ENCODE measurements at places on chromosomes 5 and 9. TPM values are rescaled to one million over a fixed set of nuclear protein-coding genes. Genes with fewer than 3 reads are reported as not detected.

DNA sequence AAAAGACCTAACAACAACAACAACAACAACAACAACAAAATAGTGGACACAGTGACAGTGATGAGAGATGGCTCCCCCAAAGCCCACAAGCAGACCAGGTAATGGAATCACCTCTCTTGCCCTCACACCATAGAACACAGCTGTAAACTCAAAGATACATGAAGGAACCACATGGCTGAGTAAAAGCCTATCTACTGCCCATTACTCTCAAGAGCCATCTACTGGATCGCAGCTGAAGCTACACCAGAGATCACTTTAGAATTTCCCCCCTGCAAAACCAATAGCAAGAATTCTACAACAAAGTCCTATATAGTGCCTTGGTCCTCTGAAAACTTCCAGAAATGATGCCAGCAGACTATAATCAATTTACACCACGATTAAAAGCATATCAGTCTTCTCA is 1537.6 kb upstream of the CDH9 start:
- no peak for DNase-seq

DNA sequence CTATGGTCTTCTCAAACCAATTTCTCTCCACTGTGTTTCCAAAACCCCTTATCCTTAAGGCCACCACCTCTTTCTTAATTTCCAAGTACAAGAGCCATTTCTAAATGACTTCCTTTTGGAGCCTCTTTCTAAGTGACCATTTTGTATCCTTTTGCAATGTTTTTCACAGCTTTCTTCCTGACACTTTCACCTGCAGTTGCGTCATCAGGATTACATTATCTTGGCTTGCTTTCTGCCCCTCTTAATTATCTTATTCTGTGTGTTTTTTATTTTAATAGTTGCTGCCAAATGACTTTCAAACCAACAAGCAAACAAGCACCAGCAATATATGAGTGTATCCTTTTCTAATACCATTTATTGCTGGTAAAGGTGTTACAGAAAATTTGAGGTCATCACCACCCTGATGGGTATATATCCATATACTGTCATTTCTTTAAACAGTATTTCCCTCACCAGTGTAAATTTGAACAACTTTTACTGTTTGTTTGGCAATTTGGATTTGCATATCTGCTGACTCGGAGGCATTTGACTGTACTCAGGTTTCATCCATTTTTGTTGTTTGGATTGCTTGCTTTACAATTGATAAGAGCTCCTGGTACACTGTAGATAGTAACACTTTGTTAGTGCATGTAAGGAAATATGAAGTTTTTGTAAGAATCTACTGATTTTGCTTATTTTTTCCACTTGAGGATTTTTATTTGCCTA is 5.4 kb upstream of the ANXA1 start:
- DNase-seq = no peak

- DNase-seq = peak; percentile 14
Observed at GRCh38 chr5:6488021-6488420, 39.4 kb downstream of the UBE2QL1 start.

DNA sequence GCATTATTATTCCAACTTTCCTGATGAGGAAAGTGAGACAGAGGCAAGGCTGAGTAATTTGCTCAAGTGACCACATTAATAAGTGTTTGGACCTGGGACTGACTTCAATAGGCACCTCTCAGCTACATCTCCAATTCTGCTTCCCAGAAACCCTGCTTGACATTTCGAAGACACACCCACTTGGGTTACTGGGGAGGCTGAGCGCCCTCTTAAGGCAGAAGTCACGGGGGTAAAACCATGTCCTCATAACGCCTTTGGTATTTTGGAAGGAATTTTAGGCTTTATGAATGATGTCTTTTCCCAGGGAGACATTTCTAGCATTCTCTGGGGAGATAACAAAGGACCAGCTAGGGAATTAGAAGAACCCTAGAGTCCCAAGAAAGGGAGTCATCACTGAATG is 53.3 kb downstream of the TRPC7 start:
- no peak for DNase-seq

PAPPA gene
- 11.7 TPM for total RNA-seq

- DNase-seq = no peak
Observed at GRCh38 chr5:28810751-28811136, 1772.4 kb upstream of the CDH9 start.

DNA sequence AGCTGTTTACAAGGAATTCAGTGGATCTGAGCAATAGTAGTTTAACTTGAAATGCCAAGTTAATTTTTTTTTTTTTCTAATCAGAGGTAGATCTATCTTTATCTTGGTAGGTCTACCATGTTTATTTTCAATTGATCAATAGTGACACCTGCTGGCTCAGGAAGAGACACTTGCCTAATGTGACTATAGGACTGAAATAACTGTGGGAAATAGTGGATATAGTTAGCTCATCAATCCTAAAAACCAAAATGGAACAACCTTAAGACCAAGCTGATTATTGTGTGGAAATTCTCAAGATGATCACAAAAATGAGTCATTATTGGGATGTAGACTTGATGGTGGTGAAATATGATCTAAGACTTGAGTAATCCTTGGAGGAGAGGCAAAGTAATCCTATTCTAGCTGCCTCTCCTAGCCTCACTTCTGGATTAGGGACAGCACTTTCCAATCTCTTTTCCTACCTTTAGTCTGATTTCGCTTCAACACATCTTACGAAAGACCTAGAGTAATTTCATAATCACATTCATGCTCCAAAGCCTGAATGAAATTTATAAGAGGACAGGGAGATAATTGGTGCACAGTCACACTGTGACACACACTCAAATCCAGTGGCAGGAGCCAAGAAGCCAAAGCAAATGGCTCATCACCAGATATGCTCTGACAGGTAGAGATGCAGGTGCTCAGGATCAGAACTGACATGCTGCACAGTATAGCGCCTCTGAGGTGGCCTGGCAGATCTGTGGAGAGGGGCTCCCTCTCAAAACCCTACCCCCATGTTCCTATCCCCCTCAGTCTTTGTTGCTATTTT is 156.3 kb downstream of the HMHB1 start:
- DNase-seq = no peak

GRCh38 chr5:133780619-133781280 is 168.4 kb upstream of the FSTL4 start:
- no peak for DNase-seq

GRCh38 chr9:13478639-13479038 is 199.1 kb upstream of the MPDZ start:
- no peak for DNase-seq

DNA sequence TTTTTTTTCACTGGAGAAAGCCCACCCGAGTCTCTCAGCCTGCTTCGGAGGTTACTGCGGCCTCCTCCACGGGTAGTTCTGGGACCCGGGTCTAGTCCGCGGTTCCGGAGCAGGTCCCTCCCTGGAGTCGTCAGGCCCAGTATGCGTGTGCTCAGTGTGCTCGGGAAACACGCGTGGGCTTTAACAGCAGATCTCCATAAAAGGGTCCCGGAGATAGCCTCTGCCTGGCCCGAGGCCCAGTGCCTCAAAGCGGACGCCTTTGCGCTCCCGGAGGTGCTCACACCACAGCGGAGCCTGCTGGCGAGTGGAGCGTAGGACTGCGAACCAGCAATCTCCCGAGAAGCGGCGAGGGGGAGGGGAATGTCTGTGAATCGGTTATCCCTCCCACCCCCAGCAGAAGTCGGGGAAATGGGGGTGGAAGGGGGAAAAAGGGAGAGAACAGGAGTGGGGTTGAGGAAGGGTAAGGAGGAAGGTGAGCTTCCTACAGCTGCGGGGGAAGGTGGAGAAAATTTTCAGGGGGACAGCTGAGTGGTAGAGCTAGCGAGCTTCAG is 28.7 kb downstream of the CDKN2A start:
- peak; percentile 84 for DNase-seq

GRCh38 chr9:97742545-97742944 is 45.4 kb upstream of the XPA start:
- no peak for DNase-seq

DNA sequence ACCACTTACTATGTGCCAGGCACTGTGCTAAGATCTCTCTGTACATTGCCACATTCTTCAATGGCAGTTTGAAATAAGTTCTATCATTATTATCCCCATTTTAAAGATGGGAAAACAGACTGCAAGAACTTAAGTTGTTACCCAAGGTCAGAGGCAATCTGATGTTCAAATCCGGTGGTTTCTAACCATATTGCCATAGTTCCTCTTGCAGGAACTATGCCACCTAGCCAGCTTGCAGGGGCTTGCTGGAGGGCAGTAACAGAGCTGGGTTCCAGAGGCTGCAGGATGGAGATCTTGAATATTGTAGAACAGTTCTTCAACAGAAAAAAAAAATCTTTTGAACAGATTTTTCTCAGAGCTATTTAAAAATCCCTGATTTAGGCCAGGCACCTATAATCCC is 71.8 kb upstream of the TNFAIP8 start:
- DNase-seq = no peak

OBP2A gene
- total RNA-seq = not detected

- no peak for DNase-seq
Observed at GRCh38 chr5:169125571-169125970, 175.4 kb downstream of the SLIT3 start.

MARVELD2 gene
- total RNA-seq = 5.3 TPM

TAL2 gene
- not detected for total RNA-seq

CATSPER3 gene
- not detected for total RNA-seq

GPR151 gene
- total RNA-seq = not detected

DNA sequence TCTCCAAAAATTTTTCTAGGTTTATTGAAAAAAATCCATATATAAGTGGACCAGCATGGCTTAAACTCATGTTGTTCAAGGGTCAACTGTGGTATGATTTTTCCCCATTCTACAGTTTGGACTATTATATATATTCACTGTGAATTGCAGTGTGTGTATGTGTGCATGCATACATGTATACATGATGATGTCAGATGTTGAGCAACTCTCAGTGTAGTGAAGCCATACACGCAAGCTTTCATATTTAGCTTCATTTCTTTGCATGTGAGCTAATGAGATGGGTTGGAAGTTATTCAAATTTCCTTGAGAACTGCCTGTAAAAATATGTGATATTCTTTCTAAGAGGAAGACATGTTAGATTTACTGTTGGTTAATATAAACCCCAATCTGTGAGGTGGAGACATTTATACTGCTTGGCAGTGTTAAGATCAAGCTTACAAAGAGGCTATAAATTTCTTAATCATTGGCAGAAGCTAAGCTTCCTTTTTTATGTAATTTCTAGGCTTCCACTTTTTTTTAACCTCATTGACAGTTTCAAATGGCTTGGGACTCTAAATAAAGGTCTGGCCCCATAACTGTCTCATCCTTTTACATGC is 134.8 kb downstream of the GABRG2 start:
- no peak for DNase-seq

DNA sequence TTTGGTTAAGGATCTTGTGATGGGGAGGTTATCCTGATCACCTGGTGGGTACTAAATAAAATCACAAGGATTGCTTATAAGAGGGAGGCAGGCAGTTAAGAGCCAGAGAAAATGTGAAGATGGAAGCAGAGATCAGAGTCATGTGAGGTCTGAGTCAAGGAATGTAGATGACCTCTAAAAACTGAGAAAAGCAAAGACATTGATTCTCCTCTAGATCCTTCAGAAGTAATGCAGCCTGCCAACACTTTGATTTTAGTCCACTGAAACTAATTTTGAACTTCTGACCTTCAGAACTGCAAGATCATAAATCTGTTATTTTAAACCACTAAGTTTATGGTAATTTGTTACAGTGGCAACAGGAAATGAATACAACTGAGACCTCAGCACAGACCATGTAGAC is 499.0 kb downstream of the GADD45G start:
- DNase-seq = no peak

TOR2A gene
- total RNA-seq = 14.6 TPM

MYO10 gene
- total RNA-seq = 129 TPM

- DNase-seq = no peak
Observed at GRCh38 chr9:82206490-82206889, 217.9 kb downstream of the SPATA31D1 start.

CD274 gene
- 1.8 TPM for total RNA-seq

DNA sequence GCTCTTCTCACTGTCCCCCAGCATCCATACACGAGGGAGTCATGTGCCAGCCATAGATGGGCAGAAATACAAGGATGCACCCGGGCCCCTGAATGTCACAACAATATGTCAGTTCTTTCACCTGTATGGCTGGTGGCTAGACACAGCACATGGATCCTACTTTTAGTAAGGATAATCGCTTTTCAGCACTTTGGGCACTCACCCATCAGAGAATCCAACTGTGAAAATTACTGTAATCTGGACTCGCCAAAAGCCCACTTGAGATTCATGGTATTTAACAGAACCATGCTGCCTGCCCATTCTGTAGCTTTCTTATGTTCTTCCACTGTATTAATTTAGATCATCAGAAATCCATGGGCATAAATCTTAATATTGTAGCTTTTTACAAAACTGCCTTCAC is 124.8 kb downstream of the FRMD3 start:
- no peak for DNase-seq

GRCh38 chr9:81053298-81054025 is 635.9 kb downstream of the TLE1 start:
- DNase-seq = no peak

FAT2 gene
- not detected for total RNA-seq

- no peak for DNase-seq
Observed at GRCh38 chr5:8700671-8701070, 831.7 kb downstream of the MTRR start.

GRCh38 chr5:124645396-124645795 is 101.0 kb downstream of the ZNF608 start:
- no peak for DNase-seq

GRCh38 chr5:159422361-159422760 is 92.1 kb upstream of the IL12B start:
- DNase-seq = no peak

DNA sequence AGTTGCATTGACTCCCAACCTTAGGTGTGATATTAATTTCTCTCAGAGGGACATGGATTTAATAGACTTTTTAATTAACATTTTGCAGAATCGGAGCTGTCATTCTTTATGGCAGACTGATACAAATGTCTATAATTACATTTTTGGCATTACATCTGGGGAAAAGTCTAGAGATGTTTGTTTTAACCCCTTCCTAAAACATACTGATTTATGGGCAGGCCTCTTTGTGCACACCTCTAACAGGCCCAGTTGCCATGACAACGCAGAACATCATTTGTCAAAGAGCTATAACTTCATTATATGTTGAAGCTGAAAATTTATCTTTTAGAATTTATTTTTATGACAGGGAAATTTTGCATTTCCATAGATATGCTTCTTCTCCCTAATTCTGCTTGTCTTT is 158.5 kb downstream of the NTRK2 start:
- no peak for DNase-seq

- no peak for DNase-seq
Observed at GRCh38 chr9:104527109-104527508, at the start of gene OR13C4. TSS of gene OR13C4 (minus strand) at chr9:104527209. CDS start at chr9:104527209, 0 bp downstream.

ARHGEF37 gene
- total RNA-seq = 25.7 TPM

- DNase-seq = peak; percentile 31
Observed at GRCh38 chr5:111197523-111197922, 26.7 kb upstream of the CAMK4 start.

GRCh38 chr9:137458194-137459151 is 661 bp downstream of the NSMF start:
- DNase-seq = peak; percentile 76

Measured in stomach (tissue), 19 donors.